ELF-1 (cell line): ENCODE measurements at places on chromosomes 5 and 9.
A peak's percentile ranks its signal among the peaks of the same experiment; 100 is the strongest.

- DNase-seq, result no peak
These were observed 5.8 kb upstream of the FSTL4 start for GRCh38 chr5:133618141-133618540.

DNA sequence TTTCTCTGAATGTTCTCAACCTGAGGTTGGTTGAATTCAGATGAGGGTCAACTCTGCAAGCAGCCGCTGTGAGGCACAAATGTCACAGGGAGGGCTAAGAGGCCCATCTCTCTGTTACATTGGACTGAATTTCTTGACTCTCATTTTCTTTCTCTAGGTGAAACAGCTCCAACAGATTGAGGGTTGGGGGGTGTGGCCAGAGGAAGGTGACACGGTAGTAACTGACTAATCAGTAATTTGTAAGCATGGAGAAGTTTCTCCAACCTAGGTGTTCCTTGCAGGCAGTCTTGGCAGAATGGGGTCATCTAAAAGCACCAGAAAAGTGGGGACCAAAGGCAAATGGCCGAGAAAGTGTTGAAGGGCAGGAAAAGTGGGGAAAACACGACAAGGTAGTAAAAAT is 16.8 kb downstream of the CCT5 start:
- DNase-seq, result no peak

DNA sequence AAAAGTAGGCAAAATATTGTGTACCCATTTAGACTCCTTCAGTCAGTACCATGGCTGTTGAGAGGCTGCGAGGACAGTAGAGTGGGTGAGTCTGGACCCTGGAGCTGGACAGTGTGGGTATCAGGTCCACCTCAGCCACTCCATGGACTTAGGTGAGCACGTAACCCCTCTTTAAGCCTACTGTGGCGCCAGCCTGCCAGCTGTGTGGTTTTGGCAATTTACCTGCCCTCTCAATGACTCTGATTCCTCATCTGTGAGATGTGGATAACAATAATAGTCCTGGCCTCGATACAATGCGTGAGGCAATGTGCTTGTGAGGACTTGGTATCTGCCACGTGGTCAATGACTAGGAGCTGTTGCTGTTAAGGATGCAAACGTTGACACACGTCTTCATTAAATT is 17.9 kb downstream of the SLC1A3 start:
- DNase-seq, result no peak

- no peak for DNase-seq
These were observed 6.4 kb downstream of the GRIA1 start for GRCh38 chr5:153496835-153497234.

DNA sequence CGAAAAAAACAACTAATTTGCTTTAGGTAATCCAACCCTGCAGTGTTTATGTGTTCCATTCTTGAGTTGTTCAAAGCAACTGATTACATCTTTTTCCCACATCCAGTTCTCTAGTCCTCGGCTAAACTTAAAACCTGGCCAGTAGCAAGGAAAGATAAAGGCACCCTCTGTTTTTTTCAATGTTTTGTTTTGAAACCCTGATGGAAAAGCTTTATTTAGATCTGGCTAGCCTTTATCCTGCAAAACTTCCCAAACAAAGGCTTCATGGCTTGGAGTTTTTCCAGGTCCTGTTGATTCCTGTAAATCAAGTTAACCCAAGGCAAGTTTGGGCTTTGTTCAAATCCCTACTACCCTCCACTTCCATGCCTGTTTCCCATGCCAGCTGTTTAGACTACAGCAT is 105.1 kb downstream of the CEMIP2 start:
- peak; percentile 73 for DNase-seq

GRCh38 chr5:132666310-132667123 is 7.3 kb upstream of the IL4 start:
- no peak for DNase-seq

- DNase-seq, result no peak
These were observed 18.6 kb downstream of the TDRD7 start for GRCh38 chr9:97430316-97431043.

DNA sequence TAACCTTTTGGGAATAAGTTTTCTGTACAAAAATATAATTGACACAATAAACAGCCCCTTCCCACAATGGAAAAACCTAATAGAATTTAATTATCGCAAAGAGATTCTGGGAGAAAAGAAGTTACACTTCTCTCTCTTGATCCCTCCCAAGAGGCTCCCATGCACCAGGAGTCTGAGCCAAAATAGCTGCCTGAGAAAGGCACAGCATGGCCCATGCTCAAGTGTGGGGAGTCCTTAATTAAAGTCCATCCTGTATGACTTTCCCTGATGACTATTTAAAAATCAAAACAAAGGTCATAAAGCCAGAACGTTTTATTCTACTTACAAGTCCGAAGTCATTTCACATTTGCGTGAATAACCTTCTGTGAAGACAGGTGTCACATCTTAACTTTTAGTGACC is 155.1 kb downstream of the SPOCK1 start:
- no peak for DNase-seq

- no peak for DNase-seq
These were observed 328.8 kb upstream of the BRINP1 start for GRCh38 chr9:119697996-119698395.

- DNase-seq, result no peak
These were observed 25.0 kb downstream of the SGTB start for GRCh38 chr5:65696892-65697291.

- DNase-seq, result no peak
These were observed 1.9 kb downstream of the DAPK1 start for GRCh38 chr9:87499424-87500017.

DNA sequence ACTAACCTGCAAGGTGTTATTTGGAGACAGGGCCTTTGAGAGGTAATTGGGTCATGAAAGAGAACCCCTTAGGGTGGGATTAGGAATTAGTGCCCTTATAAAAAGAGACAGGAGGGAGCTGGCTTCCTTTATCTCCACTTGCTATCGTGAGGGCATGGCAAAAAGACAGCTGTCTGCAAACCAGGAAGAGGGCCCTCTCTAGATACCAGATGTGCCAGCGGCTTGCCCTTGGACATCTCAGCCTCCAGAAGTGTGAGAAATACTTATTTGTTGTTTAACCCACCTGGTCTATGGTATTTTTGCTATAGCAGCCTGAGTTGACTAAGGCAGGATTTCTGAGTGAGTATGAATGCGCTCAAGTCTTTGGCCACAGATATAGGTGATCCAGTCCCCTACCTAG is 978 bp upstream of the RGS14 start:
- no peak for DNase-seq

DNA sequence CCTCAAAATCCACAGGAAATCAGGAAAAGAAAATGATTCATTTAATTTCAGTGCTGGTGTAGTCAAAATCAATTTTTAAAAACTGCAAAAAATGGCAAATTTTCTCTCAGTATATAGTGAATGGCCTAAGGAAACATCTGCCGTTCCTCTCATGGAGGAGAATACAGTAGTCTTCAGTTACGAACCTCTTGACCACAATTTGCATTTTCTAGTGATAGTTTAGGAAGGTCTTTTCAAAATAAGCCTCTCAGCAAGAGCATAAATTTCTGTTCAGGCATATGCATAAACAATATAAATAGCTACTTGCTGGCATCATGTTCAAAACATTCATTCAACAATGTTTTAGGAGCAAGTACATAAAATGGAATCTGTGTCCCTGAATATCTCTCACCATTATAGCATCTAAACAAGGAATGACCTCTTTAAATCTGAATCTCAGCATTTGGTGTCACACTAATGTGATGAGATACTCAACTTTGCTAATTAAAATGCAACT is 33.5 kb downstream of the HAPLN1 start:
- DNase-seq, result no peak

DNA sequence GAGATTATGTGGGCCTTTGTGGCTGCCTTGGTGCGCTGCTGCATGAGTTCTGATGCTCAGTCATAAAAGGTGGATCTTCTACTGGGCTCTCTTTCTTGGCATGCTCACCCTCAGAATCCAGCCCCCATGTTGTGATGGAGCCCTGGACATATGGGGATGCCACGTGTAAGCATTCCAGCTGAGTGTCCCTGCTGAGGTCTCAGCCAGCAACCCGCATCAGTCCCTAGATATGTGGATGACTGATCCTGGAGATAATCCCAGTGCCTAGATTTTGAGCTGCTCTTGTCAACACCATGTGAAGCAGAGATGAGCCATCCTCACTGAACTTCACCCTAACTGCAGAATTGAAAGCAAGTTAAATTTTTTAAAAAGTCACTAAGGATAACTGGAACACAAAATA is 390.1 kb downstream of the DMRT2 start:
- no peak for DNase-seq

GRCh38 chr5:177601126-177601525 is 1.2 kb downstream of the B4GALT7 start:
- no peak for DNase-seq

DNA sequence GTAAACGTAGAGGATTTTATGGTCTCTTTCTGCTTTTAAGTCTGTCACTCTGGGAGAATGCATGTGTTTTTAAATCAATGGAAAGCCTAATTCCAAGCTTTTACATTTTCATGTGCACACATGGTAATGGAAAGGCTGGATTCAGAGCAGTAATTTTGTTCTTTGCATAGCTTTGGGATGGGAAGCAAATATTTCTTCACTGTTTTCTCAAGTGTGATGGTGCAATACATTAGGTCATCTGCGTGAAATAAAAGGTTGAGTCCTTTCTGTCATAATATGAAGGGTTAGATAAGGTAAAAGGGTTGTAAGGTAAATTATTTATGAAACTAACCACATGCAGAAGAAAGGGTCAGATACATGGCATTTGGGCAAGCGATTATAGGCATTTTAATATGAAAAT is 88.2 kb upstream of the NR3C1 start:
- DNase-seq, result no peak

- DNase-seq, result no peak
These were observed 19.1 kb downstream of the TGFBI start for GRCh38 chr5:136047858-136048257.

GRCh38 chr5:39194466-39195136 is 24.8 kb downstream of the FYB1 start:
- no peak for DNase-seq

GRCh38 chr5:22242532-22242931 is 610.6 kb downstream of the CDH12 start:
- peak; percentile 1 for DNase-seq

- no peak for DNase-seq
These were observed 12.8 kb upstream of the DDX41 start for GRCh38 chr5:177529247-177530203.

DNA sequence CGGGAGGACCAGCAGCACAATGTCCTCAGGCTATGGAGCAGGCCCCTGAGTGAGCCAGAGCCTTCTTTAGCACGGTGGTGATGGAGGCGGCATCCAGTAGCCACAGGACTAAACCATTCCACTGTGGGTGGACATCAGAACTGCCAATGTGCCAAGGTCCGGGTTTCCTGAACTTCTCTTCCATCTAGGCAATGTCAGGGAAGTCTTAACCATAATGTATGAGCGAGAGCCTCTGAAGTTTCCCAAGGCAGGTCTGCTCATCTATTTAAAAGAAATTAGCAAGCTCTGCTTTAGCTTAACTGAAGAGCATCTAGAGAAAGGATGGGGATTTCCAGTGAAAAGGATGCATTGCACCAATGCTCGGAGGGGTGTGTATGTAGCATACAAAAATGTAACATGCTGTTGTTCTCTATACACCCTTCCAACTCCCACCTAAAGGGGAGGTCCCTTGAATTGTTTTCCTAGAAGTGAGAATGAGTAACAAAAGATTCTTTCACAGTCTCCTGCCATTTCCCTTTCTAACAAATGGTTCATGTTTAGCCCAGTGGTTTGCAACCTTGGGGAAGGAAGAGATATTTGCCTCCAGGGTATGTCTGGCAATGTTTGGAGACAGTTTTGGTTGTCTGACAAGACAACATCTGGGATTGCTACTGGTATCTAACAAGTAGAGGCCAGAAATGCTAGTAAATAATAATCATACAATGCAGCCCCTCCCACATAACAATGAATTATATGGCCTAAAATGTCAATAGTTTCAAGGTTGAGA is 6.1 kb upstream of the RXFP3 start:
- peak; percentile 34 for DNase-seq

GRCh38 chr9:133585481-133586351 is 23.5 kb downstream of the FAM163B start:
- peak; percentile 81 for DNase-seq

GRCh38 chr5:36240779-36241630 is 720 bp downstream of the NADK2 start:
- DNase-seq, result peak; percentile 79

- no peak for DNase-seq
These were observed 22.9 kb upstream of the ADAM19 start for GRCh38 chr5:157598350-157598936.

- no peak for DNase-seq
These were observed 564.4 kb upstream of the NUDT12 start for GRCh38 chr5:104126980-104127379.

- peak; percentile 25 for DNase-seq
These were observed 71.2 kb downstream of the EPB41L4B start for GRCh38 chr9:109249615-109250014.

- no peak for DNase-seq
These were observed 11.8 kb downstream of the NDFIP1 start for GRCh38 chr5:142120247-142120935.

- peak; percentile 76 for DNase-seq
These were observed 41.2 kb upstream of the TRIO start for GRCh38 chr5:14101922-14102321.

DNA sequence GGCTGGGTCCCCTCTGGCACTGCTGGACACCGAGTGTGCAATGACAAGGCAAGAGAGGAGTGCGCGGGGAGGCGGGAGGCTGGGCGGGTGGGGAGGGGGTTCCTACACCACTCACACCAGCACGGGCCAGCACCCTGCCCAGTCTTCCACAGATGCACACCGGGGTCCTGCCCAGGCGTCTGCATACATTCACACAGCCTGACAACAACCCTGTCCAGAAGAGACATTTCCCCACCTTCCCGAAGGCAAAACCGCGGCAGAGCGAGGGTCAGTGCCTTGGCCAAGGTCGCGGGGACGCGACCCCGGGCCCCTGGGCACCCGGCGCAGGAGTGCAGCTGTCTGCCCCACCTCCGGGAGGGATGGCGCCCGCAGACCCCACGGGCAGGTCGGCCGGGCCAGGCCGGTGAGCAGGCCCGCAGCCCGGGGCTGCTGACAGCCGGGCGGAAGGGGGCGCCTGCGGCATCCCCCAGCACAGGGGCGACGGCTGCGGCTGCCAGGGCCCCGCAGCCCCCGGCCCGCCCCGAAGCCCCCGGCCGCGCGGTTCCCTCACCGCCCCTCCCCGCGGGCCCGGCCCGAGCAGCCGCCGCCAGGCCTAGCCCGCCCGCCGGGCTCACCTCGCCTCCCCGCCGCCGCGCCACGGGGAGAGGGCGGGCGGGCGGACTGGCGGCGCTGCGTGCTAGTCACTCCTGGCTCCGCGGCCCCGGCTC is 496 bp downstream of the MAPK9 start:
- peak; percentile 26 for DNase-seq

DNA sequence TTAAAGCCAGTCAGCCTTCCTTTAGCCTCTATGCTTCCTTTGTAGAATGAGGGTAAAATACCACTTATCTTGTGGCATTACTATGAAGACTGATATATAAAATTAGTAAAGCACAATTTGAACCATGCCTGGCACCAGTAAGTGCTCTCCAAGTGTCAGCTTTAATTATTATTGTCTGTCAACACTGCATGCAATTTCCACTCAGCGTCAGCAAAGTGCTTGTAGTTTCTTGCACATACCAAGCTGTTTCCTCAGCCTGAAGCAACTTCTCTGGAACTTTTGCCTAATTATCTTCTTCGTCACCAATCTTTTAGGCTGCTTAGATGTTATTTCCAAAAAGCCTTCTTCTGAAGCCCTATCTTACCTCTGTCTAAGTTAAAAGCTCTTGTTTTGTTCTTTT is 177.3 kb downstream of the CDC42SE2 start:
- no peak for DNase-seq
